Esophagus squamous epithelium (tissue), 5 donors: ENCODE measurements at places on chromosomes 16 and 17.

GRCh38 chr16:529012-529575 is 1.6 kb downstream of the CAPN15 start:
- DNase-seq, result no peak

DNA sequence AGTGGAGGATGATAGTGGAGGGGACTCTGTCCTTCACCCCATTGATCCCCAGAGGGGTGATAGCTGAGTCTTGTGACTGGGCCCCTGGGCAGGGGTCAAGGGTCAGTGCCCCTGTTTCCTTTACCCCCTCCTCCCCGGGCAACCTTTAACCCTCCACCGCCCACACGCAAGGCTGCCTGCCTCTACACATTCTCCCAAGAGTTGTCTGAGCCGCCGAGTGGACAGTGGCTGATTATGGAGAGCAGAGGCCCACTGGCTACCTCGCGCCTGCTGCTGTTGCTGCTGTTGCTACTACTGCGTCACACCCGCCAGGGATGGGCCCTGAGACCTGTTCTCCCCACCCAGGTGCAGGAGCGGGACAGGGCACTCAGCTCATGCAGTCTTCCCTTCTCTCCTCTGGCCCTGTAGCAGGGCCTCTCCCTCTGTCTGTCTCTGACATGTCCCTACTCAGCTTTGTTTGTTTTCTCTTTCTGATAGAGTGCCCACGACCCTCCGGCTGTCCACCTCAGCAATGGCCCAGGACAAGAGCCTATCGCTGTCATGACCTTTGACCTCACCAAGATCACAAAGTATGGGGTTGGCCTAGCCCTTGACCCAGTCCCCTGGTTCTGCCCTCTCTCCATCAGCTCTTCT is at the start of gene SHBG:
Gene SHBG (plus strand): TSS at position 197 of the 633 bp plus-strand sequence. CDS start 38 bp downstream, at position 235.
- no peak for DNase-seq

DNA sequence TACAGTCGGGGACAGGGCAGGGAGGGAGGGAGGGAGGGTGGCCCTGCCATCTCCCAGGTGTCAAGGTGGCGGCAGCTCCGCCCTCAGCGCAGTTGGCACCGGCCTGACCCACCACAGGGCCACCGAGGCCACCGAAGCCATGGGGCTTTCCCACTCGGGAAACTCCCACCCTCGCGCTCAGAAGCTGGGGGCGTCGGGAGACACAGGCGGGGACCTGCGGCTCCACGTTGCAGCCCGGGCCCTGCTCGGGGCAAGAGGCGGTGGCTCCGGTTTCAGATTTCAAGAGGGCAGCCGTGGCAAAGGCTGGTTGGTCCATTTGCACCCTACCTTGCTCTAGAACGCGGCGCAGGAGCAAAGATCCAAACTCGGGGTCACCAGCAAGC is 544 bp downstream of the CYB561 start:
- DNase-seq, result no peak

DNA sequence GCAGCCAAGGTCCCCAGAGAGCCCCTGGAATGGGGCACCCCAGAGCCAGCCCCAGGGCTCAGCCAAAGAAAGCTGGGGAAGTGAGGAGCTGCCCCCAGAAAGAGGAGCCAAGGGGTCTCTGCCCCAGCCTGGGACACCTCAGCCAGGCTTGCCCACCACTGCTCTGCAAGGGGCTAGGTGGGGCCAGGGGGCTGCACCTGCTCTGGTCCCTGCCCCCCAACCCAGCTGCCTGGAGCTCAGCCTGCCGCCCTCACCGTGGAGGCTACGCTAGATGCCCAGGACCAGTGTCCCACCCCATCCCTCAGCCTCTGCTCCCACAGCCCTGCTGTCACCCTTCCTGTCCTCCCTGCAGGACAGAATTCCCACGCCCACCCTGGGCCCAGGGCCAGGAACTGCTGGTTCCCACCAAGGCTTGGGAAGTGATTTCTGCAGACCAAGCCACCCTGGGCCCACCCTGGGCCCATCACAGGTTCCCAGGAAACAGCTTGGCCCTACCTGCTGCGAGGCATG is 28.1 kb upstream of the KRT17 start:
- DNase-seq, result no peak

DNA sequence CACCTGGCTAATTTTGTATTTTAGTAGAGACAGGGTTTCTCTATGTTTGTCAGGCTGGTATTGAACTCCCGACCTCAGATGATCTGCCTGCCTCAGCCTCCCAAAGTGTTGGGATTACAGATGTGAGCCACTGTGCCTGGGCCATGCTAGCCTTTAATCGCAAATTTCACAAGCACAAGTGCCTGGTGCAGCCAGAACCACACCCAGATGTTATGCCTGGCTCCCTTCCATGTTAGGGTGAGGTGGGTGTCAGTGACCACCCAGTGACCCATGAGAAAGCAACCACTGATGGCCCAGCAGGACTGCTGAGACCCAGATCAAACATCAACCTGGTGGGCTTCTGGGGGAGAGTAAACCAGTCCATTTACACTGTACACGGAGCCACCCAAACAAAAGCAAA is 241.9 kb downstream of the CDH11 start:
- no peak for DNase-seq

DNA sequence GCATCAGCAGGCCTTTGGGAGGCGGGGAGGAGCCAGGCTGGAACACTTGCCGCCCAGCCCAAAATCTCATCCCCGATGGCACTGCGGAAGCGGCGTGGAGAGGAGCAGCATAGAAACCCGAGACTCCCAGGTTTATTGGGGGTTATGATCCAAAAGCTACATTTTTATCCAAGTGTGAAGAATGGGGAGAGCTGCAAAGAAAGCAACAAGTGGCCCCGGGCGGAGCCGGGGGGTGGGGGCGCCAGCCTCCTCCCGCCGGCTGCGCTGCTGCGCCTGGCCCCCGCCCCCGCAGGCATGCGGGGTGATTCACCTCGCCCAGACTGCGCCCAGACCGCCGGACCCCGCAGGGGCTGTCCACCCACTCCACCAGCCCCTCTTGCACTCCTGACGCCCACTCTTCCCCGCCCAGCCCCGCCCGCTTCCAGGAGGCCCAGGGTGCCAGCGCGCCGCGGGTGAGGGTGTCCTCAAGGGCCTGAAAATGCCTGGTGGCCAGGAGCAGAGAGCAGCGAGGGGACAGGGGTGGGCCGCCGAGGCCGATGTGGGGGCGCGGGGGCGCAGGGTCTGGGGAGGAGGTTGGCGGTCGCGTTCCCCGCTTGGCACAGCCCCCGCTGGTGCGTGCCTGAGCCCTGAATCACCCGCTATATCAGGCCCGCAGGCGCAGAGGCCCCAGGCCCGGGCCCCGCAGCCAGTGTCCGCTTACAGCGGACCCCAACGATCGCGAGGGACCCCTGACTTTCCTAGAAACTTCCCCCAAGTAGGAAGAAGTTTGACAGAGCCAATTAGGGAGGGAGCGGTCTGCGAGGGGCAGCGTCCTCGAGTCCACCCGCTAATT is 1.3 kb downstream of the CAVIN1 start:
- DNase-seq, result no peak

DNA sequence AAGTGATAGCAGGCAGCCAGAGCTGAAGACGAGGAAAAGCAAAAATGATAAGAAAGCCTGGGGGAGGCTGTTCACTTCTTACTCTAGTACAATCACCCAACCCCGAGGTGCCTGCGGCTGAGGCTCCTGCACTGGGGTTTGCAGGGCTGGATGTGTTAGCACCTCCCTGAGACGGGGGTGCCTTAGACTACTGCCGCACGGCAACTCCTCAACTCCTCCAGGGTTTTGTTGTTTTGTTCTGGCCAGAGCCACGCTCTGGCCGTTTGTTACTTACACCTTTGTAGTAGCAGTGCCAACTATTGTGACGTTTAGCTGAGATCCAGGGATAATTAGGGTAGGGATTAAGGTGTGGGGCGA is 51.5 kb downstream of the LDHD start:
- no peak for DNase-seq

DNA sequence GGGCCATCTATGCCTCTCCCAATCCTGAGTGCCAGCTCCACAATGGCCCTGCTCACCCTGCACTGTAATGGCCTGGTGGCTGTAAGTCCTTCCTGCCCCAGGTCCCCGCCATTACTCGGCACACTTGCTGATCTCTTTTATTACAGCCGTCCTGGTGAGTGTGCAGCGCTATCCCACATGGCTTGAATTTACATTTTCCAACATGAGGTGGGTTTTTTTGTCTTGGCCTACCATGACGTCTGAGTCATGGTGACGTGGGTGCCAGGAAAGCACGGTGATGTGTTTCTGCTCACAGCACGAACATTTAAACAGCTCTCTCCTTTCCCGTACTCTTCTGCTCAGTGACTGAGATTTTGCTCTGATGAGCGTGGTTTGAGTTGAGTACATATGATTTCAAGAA is 55.2 kb upstream of the FOXF1 start:
- no peak for DNase-seq

DNA sequence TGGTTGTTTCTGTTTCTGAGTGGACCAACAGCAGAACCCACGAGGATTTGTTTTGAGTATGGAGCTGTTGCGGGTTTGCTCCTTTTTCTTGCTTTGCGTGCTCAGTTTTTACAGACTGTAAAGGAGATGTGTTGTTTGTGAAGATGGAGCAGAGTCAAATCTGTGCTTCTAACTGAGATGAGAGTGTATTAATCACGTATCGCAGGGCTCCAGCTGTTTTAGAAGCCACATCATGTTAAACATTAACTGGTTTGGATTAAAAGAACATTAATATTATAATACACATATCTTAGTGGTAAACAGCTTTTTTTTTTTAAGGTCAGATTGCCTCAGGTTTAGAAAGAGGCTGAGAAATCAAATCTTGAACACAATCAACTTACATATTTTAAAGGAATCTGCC is 69.4 kb downstream of the YPEL2 start:
- DNase-seq, result no peak

- DNase-seq, result no peak
Observed at GRCh38 chr16:26735521-26735920, 331.2 kb upstream of the C16orf82 start.

GRCh38 chr17:18191236-18191667 is 7.6 kb downstream of the ALKBH5 start:
- no peak for DNase-seq

GRCh38 chr16:10756574-10756973 is 12.9 kb downstream of the NUBP1 start:
- DNase-seq, result no peak

- no peak for DNase-seq
Observed at GRCh38 chr16:19609359-19609758, 53.9 kb downstream of the VPS35L start.

- no peak for DNase-seq
Observed at GRCh38 chr16:85168732-85169256, 56.5 kb upstream of the CIBAR2 start.

- DNase-seq, result no peak
Observed at GRCh38 chr17:37137070-37137610, 188.4 kb downstream of the AATF start.

- no peak for DNase-seq
Observed at GRCh38 chr17:882827-883585, 96.6 kb downstream of the NXN start.

DNA sequence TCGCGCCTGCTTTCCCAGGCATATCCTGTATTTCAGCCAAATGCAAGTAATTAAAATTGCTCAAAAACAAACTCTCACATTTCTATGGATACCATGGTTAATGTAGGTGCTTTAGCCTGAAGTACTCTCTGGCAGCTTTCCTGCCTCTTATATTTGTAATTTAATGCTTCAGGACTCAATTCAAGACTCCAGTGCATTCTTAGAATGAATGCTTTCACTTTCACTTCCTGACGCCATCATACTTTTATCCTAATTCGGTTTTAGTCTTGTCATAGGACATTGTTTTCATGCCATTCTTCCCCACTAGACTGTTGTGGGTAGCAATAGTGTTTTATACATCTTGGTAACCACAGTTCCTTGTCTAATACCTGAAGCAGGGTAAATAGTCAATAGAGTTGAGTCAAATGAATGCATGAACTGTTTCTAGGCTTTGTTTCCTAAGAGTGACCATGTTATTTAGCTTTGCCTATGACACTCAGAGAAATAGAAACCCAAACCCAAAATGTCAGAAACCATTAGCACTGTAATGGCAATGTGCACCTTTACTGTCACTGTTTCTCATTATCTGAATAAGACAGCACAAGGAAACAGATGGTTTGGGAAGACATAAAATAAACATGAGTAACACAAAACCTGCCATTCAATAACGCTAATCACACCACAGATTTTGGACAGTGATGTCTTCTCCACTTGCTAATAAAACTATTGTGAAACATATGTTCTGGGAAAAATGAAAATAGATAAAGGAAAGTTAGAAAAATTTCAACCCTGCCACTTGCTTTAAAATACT is 705.5 kb downstream of the CDH11 start:
- no peak for DNase-seq

DNA sequence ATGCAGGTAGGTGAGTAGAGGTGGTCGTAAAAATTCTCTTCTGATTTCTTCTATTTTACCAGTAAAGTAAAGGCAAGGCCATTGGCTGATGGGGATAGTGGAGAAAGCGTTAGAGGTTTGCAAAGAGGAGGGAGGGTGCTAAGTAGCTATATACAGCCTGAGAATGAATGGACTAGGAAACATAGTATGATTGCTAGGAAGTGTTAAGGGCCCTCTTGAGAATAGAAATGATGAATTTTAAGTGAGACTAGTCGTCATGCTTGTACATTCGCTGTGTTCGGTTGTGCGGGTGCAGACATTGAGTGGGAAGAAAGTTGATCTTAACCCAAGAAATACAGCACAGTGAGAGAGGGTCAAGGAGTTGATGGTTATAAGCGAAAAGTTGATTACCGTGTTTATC is 7.2 kb upstream of the HS3ST2 start:
- no peak for DNase-seq

- DNase-seq, result no peak
Observed at GRCh38 chr17:31318851-31319661, 2.4 kb downstream of the EVI2A start.

GRCh38 chr17:52923658-52924057 is 765.1 kb upstream of the CA10 start:
- DNase-seq, result no peak

GRCh38 chr17:46020023-46020761 is 21.1 kb downstream of the STH start:
- no peak for DNase-seq

DNA sequence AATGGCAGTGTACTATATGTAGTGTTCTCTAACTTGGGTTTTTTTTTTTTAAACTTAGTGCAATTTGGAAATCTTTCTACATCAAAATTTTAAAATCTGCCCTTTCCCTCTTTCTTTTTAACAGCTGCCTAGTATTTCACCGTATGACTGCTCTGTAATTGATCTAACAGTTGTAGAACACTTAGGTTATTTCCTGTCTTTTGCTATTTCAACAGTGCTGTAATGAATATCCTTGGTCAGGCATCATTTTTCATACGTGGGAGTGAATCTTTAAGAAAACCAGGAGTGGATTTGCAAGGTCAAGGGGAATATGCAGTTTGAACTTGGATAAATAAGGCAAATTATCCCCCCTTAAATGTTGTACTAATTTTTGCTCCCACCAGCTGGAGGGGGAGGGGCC is 3.8 kb downstream of the NLRC5 start:
- DNase-seq, result no peak
